Mesangial cell (primary cell): ENCODE measurements at places on chromosomes 1 and 21. TPM values are rescaled to one million over a fixed set of nuclear protein-coding genes. Genes with fewer than 3 reads are reported as not detected.

MMP23B gene
- total RNA-seq = 11.9 and 55.1 TPM in 2 replicates

FBXO42 gene
- total RNA-seq = 13.5 and 22.2 TPM in 2 replicates

WNT2B gene
- total RNA-seq = 2.1 and 44.4 TPM in 2 replicates

PSMG1 gene
- 33.2 and 71.4 TPM in 2 replicates for total RNA-seq

PRKACB gene
- total RNA-seq = 7.8 and 9.8 TPM in 2 replicates

TOR1AIP1 gene
- total RNA-seq = 31.8 and 35.0 TPM in 2 replicates

IL6R gene
- 6.7 and 36.4 TPM in 2 replicates for total RNA-seq

ADARB1 gene
- 3.6 and 8.9 TPM in 2 replicates for total RNA-seq

SDC3 gene
- total RNA-seq = 52.0 and 72.0 TPM in 2 replicates

PGLYRP3 gene
- total RNA-seq = not detected in 2 replicates

TLR5 gene
- under 0.01 and 0.25 TPM in 2 replicates for total RNA-seq

CSRP1 gene
- total RNA-seq = 481 and 800 TPM in 2 replicates

C1orf53 gene
- 5.5 and 6.7 TPM in 2 replicates for total RNA-seq

KCNK1 gene
- total RNA-seq = 3.2 and 4.7 TPM in 2 replicates

FAM78B gene
- total RNA-seq = under 0.01 and 0.38 TPM in 2 replicates

HECTD3 gene
- 34.4 and 37.3 TPM in 2 replicates for total RNA-seq

LEFTY2 gene
- 0.13 TPM in 1 of 2 replicates, not detected in the other for total RNA-seq

GSTM1 gene
- total RNA-seq = 32.2 TPM in 1 of 2 replicates, not detected in the other

TAS1R3 gene
- total RNA-seq = not detected in 2 replicates

CRABP2 gene
- 2.1 and 19.6 TPM in 2 replicates for total RNA-seq

PCP4 gene
- total RNA-seq = 0.63 TPM in 1 of 2 replicates, not detected in the other

KIF26B gene
- 2.6 and 17.5 TPM in 2 replicates for total RNA-seq

LAD1 gene
- total RNA-seq = 27.5 and 52.9 TPM in 2 replicates

CDK18 gene
- 3.3 and 26.9 TPM in 2 replicates for total RNA-seq

HMCN1 gene
- 2.9 and 23.2 TPM in 2 replicates for total RNA-seq

TMCC2 gene
- total RNA-seq = 3.0 and 5.2 TPM in 2 replicates

BCAN gene
- not detected in 2 replicates for total RNA-seq

RAB25 gene
- 0.89 and 1.3 TPM in 2 replicates for total RNA-seq

SHE gene
- total RNA-seq = under 0.01 TPM in 1 of 2 replicates, not detected in the other

OLIG2 gene
- total RNA-seq = not detected in 2 replicates

ELOA gene
- total RNA-seq = 14.2 and 22.8 TPM in 2 replicates

IGSF3 gene
- 13.7 and 30.8 TPM in 2 replicates for total RNA-seq

ARHGEF16 gene
- 8.6 and 17.7 TPM in 2 replicates for total RNA-seq

OR10Z1 gene
- not detected in 2 replicates for total RNA-seq
